ENCODE measurements at places on chromosomes 6 and 20.

DNA sequence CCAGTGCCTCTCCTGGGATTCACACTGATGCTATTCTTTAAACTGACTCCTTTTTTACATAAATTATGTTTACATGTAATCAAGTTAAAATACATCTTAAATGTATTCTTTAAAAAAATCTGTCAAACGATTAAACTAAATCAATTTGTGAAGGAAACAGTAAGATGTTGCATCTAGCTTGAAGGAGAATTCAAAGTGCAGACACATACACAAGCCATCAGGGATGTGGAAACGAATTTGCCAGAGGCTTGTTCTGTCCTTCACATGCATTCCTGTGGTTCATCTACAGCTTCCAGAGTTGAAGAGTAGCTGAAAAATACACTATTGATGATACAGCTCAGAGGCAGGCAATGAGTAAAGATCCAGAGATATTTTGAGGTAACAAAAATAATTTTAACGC, 7.3 kb upstream of the BPIFB3 start:
- DNase-seq: no peak

DNA sequence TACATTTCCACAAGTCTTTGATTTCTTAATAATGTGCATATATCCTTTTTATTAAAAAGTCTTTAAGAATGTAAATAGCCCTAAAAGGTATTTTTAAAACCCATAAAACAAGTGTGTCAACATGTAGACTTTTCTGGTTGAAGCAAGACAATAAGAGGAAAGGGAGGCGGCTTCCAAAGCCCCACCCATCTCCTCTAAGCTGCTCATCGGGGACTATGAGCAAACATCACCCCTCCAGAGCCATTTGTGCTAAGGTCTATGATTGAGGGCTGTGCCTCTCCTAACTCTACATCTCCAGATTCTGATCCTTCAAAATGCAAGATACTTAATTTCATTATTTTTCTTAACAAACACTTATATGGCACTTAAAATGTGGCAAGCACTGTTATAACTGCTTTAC, 2.5 kb upstream of the NAA20 start:
- DNase-seq: peak; percentile 45

- DNase-seq: no peak
These were observed 24.0 kb downstream of the MAPK13 start for GRCh38 chr6:36154286-36154685.

- DNase-seq: no peak
These were observed 9.8 kb downstream of the VEGFA start for GRCh38 chr6:43779852-43780236.

DNA sequence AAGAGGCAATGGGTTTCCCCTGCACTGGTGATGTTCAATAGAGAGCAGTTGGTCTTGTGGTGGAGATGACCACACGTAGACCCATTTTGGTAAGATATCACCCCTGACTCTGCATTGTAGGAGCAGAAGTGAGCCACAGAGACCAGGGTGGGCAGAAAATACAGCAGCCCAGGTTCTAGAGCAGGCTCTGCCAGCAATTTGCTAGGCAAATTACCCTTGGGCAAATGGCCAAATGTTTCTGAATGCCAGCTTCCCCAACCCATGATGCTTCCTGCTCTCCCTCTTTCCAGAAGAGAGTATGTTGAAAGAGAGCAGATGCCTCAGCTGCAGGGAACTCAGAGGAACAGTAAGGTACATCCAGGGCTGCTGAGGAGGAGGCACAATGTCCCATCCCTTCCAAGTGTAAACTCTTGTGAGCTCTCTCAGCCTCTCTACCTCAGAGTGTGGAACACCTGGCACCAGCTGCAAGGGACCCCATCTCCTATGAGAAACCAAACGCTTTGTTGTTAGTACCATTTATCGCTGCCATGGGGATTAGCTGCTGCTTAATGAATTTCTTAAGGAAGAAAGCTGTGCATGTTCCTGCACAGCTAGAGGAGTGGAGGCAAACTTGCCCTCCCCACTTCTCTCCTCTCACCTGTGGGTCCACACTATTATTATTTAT, 317.5 kb upstream of the MOCS1 start:
- no peak for DNase-seq

- DNase-seq: peak; percentile 23
These were observed 88.1 kb upstream of the STMND1 start for GRCh38 chr6:17013701-17014100.
